ENCODE measurements at places on chromosomes 5 and 9. TPM values are rescaled to one million over a fixed set of nuclear protein-coding genes. Genes with fewer than 3 reads are reported as not detected.
A peak's percentile ranks its signal among the peaks of the same experiment; 100 is the strongest.

Gene NDUFS4
- 85.4 TPM for polyA plus RNA-seq

DNA sequence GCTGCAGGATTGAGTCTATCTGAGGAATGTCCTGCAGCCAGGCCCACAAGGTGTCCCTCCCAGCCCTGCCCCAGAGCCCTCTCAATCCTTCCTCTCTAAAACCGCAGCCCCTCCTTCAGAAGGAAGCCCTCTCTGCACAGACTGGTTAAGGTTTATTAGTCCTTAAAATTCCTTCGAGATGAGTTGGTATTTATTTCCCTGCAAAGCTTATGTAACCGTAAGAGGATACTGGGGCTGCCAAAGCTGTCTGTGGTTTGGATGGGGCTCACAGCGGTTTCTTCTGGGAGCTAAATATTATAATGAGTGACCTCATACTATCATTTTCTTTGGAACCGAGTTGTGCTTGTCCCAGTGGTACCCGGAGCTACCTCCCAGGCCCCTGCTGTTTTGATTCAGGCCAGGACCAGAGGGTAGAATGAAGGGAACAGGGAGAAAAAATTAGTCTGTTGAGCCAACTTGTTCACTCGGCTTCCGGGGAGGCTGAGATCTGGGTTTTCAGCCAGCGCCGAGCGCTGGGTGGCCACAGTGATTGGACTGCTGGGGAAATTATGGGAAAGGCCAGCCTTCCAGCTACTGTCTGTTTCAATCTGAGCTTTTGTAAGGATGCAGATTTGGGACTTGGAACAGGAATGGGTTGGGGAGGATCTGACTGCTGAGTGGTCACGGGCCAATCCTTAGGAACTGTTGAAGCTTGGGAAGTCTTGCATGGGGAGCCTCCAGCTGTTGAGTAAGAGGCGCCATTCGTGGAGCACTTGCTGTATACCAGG, 107.5 kb downstream of the NDFIP1 start:
- no peaks in the 10 kb centered on the region for H3K27me3 ChIP-seq
- H3K4me3 ChIP-seq, result no peak overlapping the region
- H3K36me3 ChIP-seq, result no peaks in the 10 kb centered on the region
- no peak overlapping the region for H3K27ac ChIP-seq
- no peak for DNase-seq
- H3K4me1 ChIP-seq, result peaks cover 3% of the 10 kb centered on the region

Gene REEP2
- polyA plus RNA-seq, result not detected

Gene ESM1
- 0.74 TPM for polyA plus RNA-seq

- H3K4me1 ChIP-seq, result no peaks in the 10 kb centered on the region
- no peaks in the 10 kb centered on the region for H3K27me3 ChIP-seq
- H3K36me3 ChIP-seq, result no peaks in the 10 kb centered on the region
- no peak overlapping the region for H3K27ac ChIP-seq
- H3K4me3 ChIP-seq, result no peak overlapping the region
- DNase-seq, result no peak
These were observed 935.9 kb upstream of the COX7C start for GRCh38 chr5:85681871-85682270.

DNA sequence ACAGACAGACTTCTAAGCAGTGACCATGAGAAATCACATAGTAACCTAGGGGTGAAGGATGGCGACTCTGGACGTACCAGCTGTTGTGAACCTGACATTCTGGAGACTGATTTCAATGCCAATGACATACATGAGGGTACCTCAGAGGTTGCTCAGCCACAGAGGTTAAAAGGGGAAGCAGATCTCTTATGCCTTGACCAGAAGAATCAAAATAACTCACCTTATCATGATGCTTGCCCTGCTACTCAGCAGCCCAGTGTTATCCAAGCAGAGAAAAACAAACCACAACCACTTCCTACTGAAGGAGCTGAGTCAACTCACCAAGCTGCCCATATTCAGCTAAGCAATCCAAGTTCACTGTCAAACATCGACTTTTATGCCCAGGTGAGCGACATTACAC, 38.0 kb upstream of the CCDC152 start:
- peak overlapping the region; percentile 65 for H3K4me3 ChIP-seq
- no peaks in the 10 kb centered on the region for H3K27me3 ChIP-seq
- peaks cover 31% of the 10 kb centered on the region for H3K4me1 ChIP-seq
- H3K36me3 ChIP-seq, result no peaks in the 10 kb centered on the region
- peak; percentile 39 for DNase-seq

- no peak overlapping the region for H3K4me3 ChIP-seq
- H3K36me3 ChIP-seq, result peaks cover 16% of the 10 kb centered on the region
- peaks cover 13% of the 10 kb centered on the region for H3K27me3 ChIP-seq
- H3K4me1 ChIP-seq, result peaks cover 78% of the 10 kb centered on the region
- H3K27ac ChIP-seq, result peak overlapping the region; percentile 47
- DNase-seq, result no peak
These were observed 424.7 kb downstream of the RAB3C start for GRCh38 chr5:59007460-59008063.

GRCh38 chr5:138964647-138965201, 89.6 kb upstream of the LRRTM2 start:
- no peak overlapping the region for H3K4me3 ChIP-seq
- H3K27me3 ChIP-seq, result no peaks in the 10 kb centered on the region
- H3K36me3 ChIP-seq, result peaks cover 4% of the 10 kb centered on the region
- no peak overlapping the region for H3K27ac ChIP-seq
- H3K4me1 ChIP-seq, result no peaks in the 10 kb centered on the region
- no peak for DNase-seq

DNA sequence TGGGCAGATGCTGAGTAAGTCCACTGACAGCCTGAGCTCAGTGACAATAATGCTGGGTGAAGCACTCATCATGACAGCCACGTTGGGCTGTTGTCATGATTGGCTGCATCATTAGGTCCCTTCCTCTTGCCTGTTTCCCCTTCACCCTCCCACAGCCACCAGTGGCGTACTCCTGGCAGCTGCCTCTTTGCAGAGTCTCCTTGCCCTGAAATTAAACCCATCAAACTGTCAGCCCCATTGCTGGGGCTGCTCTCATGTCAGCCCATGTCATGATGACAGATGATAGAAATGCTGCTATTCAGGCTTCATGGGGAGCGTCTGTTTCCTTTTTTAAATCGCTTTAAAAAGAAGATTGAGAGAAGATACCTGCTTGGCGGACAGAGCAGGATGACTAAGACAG, 327.4 kb downstream of the AGTPBP1 start:
- H3K27me3 ChIP-seq, result peaks cover 15% of the 10 kb centered on the region
- no peak overlapping the region for H3K4me3 ChIP-seq
- DNase-seq, result no peak

DNA sequence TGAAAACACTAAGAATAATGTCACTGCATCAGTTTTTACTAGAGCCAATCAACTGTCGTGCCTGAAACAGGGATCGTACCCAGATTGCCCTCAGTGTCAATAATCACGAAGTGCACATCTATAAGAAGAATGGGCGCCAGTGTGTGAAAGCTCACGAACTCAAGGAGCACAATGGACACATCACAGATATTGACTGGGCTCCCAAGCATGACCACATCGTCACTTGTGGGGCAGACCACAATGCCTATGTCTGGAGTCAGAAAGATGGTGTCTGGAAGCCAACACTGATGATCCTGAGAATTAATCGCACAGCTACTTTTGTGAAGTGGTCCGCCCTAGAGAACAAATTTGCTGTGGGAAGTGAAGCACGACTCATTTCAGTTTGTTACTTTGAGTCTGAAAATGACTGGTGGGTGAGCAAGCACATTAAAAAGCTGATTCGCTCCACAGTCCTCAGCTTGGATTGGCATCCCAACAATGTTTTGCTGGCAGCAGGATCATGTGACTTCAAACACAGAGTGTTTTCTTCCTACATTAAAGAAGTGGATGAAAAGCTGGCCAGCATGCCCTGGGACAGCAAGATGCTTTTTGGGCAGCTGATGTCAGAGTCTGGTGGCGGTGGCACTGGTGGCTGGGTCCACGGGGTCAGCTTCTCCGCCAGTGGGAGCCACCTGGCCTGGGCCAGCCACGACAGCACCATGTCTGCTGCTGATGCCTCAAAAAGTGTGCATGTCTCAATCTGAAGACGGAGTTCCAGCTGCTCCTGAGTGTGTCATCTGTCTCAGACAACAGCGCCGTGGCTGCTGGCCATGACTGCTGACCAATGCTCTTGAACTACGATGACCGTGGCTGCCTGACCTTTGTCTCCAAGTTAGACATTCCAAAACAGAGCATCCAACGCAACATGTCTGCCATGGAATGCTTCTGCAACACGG, 32.2 kb downstream of the NSA2 start:
- no peak overlapping the region for H3K27ac ChIP-seq
- no peak for DNase-seq

DNA sequence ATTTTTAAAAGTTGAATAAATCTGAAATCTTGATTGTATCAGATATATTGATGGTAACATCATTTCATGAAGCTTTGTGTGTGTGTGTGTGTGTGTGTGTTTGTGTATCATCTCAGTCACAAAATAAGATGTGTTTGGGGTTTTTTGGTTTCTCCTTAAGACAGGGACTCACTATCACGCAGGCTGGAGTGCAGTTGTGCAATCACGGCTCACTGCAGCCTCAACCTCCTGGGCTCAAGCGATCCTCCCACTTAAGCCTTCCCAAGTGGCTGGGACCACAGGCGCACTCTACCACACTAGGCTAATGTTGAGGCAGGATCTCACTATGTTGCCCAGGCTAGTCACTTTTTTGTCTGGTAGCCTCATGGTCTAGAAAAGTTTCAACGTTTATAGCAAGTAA, 83.4 kb upstream of the DMRT1 start:
- no peak for DNase-seq
- H3K36me3 ChIP-seq, result no peaks in the 10 kb centered on the region
- H3K27ac ChIP-seq, result no peak overlapping the region
- H3K4me3 ChIP-seq, result no peak overlapping the region

DNA sequence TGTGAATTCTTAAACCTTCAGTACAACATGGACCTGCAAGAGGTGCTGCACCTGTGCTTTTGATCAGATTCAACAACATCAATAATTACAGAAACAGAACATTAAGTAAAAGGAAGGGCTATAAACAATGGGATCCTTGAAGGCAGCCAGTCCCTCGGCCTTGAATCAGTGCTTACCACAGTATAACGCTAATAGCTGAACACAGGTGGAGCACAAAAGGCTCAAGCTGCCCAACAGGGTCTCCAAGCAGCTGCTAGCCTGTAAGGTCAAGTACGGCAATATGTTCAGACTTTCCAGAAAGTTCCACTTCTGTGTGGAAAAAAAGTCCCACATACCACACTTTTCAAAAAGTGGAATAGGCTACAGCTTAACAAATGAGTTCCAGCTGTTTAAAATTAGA, 61.9 kb upstream of the ITGA1 start:
- peak overlapping the region; percentile 78 for H3K27ac ChIP-seq
- H3K27me3 ChIP-seq, result no peaks in the 10 kb centered on the region
- no peaks in the 10 kb centered on the region for H3K36me3 ChIP-seq
- H3K4me3 ChIP-seq, result peak overlapping the region; percentile 59
- peaks cover 51% of the 10 kb centered on the region for H3K4me1 ChIP-seq
- no peak for DNase-seq

DNA sequence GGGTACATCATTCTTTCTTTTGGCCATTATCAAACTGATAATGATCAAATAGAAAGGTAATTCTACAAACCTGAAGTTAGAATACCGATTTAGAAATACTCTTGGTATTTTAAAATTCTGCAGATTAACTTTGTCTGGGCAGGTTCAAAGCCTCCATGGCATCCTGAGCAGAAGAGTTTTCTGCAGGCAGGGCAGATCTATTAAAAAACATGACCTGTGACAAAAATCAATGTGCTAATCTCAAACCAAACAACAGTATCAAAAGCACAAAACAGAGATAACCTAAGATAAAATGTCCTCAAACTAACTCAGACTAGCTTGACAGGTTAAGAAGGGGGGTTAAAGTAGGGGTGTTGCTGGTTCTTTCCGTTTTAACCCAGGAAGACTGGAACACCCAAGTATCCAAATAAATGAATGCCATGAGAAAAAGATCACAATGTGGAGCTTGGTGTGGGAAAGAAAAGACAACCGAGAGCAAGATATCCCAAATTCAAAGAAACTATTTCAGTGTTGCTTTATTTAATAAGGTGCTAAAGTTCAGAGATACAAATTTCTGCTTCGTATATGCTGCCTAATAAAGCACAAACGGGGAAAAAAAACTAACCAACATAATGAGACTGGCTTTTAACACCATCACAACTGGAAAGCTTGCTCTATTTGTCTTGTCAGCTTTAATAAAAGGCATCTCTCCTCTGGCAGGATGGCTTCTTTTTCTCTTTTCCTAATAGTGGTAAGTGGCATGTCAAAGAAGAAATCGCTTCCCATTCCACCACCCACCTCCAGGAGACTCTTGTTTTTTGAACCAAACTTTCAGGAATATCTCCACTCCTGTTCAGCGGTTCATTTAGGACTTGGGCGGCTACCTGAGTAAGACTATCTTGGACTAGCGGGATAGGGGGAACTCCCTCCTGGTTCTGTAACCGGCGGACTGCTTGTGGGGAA, 2.3 kb downstream of the EFNA5 start:
- peaks cover 30% of the 10 kb centered on the region for H3K4me1 ChIP-seq
- H3K4me3 ChIP-seq, result peak overlapping the region; percentile 38
- no peaks in the 10 kb centered on the region for H3K36me3 ChIP-seq
- H3K27ac ChIP-seq, result no peak overlapping the region
- DNase-seq, result no peak

Gene C5orf52
- polyA plus RNA-seq, result not detected

GRCh38 chr9:123028973-123029372, 4.5 kb upstream of the GPR21 start:
- H3K27ac ChIP-seq, result no peak overlapping the region
- no peaks in the 10 kb centered on the region for H3K4me1 ChIP-seq
- no peak overlapping the region for H3K4me3 ChIP-seq
- no peaks in the 10 kb centered on the region for H3K27me3 ChIP-seq

All from immature natural killer cell (primary cell).